ENCODE measurements at places on chromosomes 6 and 20. TPM values are rescaled to one million over a fixed set of nuclear protein-coding genes. Genes with fewer than 3 reads are reported as not detected.
A peak's percentile ranks its signal among the peaks of the same experiment; 100 is the strongest.

The GINS1 gene
- total RNA-seq, result 2.7 TPM

The PROKR2 gene
- total RNA-seq, result not detected

The PTP4A1 gene
- total RNA-seq, result 190 TPM

The AIF1 gene
- total RNA-seq, result 5.2 TPM

DNA sequence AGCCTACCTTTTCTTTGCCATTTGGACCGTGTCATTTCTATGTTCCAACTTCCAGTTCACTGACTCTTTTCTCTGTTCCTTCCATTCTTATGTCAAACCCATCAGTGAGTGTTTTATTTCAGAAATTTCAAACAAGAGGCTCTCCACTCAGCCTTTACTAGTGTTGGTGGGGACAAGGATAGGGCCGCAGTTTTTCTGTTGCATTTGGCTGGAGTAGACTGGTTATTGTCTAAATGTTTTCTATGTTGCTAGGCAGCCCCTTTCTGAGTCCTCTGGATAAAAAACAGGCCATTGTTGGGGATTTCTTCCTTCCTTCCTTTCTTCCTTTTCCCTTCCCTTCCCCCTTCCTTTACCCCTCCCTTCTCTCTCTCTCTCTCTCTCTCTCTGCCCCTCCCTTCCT lies 288.6 kb downstream of the PRKN start:
- no peak for DNase-seq

GRCh38 chr6:5334341-5334740 lies 73.0 kb downstream of the FARS2 start:
- DNase-seq, result no peak

- peak; percentile 23 for DNase-seq
Observed at GRCh38 chr20:4720977-4721349, 746 bp upstream of the PRND start.

- peak; percentile 7 for DNase-seq
Observed at GRCh38 chr6:158648682-158649131, 1.1 kb upstream of the SYTL3 start.

DNA sequence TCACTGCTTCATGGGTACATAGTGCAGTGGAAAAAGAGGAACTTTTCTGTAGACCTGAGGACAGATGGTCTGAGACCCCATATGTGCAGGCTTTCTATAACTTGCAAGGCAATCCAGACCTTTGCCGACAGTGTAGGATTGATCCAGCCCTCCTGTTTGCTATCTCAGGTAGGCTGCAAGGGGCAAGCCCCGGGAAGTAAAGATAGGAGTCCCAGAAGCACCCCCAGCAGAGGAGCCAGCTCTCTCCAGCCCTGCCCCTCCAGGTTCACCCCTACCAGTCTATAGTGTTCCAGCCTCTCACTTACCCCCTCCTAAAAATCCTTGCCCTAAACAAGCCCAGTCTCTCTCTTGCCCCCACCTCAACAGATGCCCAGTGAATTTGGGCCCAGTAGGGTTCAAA lies 96.2 kb downstream of the FAXC start:
- DNase-seq, result no peak

- DNase-seq, result no peak
Observed at GRCh38 chr20:22462975-22463914, 121.1 kb downstream of the FOXA2 start.

GRCh38 chr6:51526922-51527321 lies 560.5 kb downstream of the PKHD1 start:
- DNase-seq, result no peak

- DNase-seq, result no peak
Observed at GRCh38 chr20:60255415-60255814, 297.2 kb downstream of the CDH26 start.

DNA sequence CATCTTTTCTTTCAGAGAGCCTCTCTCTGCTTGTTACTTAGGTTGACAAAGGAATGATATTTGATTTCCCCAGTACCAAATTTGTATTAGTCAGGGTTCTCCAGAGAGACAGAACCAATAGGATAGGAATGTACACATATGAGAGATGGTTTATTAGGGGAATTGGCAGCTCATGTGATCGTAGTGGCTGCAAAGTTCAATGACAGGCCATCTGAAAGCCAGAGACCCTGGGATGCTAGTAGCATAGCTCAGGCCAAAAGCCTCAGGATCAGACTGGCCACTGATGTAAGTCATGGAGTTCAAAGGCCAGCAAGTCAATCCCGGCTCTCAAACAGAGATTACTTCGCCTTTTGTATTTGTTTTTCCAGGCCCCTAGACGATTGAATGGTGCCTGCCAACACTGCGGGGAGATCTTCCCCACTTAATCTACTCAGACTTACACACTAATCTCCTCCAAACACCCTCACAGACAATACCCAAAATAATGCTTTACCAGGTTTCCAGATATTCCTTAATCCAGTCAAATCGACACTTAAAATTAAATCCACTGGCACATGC lies 215.5 kb downstream of the ALDH8A1 start:
- DNase-seq, result no peak

DNA sequence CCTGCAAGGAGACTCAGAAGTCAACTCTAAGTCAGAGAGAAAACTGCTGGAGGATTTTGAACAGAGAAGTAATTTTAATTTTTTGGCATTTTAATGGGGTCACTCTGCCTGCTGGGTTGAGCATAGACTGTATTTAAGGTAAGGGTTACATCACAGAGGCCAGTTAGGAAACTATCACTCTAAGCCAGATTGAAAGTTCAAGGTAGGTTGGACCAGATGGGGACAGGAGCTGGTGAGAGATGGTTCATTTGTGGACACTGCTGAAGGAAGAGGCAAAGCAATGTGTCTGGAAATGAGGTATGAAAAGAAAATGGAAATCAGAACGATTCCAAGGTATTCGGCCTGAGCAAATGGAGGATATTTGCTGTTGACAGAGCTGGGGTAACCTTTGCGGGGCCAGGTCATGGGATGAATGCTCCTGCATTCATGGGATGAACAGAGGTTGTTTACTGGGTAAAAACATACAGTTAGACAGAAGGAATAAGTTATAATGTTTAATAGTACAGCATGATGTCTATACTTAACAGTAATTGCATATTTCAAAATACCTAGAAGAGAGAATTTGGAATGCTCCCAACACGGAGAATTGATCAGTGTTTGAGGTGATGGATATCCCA lies 26.9 kb downstream of the FRK start:
- no peak for DNase-seq

GRCh38 chr6:97958134-97958533 lies 675.1 kb upstream of the MMS22L start:
- no peak for DNase-seq

Data from left colon (tissue), 2 donors.